ENCODE measurements at places on chromosomes 13 and 19.

GRCh38 chr19:46618670-46619231 lies 6.1 kb downstream of the PTGIR start:
- no peak for DNase-seq

DNA sequence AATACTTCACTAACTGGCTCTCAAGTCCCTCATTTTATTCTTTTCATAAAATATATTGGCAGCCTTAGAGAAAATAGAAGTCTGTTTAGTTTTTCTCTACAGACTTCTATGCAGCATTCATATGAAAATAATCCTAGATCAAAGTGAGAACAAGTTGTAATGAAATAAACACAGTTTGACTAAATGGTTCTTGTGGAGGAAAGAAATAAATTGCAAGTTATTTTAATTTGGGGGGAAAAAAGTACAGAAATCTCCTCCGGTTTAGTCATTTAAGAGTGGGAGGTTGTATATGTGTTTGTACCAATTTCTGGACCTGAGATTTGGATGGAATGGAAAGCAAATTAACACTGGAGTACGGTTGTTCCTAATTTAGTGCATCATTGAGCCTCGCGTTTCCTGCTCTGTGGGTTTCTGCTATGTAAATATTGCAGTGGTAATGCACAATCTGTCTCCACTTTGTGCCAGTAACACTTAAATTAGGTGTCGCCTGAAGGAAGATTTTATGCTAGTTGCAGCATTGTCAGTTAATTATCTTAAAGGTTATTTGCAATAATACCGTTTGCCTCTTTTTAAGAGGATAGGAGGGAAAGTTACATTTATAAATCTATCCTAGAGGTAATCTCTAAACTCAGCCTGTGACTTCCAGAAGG lies 100.2 kb downstream of the ZIC5 start:
- no peak for DNase-seq

DNA sequence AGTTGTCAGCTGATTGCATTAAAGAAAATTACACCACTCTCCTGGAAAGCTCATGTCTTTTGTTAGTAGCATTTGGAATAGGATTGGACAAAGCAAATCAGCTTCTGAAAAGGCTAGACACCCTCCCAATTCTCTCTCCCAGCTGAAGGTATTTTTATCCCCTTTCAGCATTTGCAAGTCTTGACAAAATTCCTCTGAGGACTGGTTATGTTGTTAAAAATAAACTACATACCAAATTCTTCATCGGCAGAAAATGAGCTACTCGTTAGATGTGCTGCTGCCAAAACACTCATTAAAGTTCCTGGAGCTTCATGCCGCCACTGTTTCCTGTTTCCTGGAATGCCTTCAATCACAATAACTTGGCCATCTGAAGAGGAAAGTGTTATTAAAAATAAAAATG lies 37.1 kb downstream of the UTP14C start:
- no peak for DNase-seq

- DNase-seq, result no peak
Observed at GRCh38 chr19:32206065-32206464, 139.3 kb upstream of the ZNF507 start.

DNA sequence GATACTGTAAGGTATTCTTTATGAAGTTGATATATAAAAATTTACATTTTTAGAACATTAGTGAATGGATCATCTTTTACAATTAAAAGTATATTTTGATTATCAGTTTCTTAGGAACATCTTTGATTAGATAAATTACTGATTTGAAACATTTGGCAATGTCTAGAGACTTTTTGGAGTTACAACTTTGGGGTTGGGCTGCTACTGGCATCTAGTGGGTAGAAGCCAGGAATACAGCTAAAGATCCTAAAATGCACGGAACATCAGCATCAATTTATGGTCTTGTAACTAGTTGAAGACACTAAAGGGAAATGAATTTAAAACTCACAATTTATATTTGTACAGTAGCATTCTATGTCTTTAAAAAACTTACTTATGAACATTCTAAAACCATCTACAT lies 19.9 kb downstream of the POMP start:
- no peak for DNase-seq

DNA sequence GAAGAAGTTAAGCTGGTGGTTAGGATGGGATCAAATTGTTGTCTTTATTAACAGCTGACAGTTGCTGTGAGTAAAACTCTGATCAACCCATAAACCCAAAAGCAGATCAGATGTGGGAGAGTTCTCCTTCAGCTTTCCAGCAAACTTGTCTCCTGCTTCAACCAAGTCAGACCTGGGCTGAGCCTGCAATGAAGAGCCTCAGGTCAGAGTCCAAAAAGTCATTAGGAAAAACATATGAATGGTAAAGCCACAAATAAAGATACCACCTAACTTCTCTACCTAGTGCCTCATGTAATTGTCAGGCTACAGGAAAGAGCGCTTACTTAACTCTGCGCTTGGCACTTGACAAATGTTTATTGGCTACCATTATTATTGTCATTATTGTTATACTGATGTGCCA lies 21.9 kb upstream of the UBE2L5 start:
- no peak for DNase-seq

DNA sequence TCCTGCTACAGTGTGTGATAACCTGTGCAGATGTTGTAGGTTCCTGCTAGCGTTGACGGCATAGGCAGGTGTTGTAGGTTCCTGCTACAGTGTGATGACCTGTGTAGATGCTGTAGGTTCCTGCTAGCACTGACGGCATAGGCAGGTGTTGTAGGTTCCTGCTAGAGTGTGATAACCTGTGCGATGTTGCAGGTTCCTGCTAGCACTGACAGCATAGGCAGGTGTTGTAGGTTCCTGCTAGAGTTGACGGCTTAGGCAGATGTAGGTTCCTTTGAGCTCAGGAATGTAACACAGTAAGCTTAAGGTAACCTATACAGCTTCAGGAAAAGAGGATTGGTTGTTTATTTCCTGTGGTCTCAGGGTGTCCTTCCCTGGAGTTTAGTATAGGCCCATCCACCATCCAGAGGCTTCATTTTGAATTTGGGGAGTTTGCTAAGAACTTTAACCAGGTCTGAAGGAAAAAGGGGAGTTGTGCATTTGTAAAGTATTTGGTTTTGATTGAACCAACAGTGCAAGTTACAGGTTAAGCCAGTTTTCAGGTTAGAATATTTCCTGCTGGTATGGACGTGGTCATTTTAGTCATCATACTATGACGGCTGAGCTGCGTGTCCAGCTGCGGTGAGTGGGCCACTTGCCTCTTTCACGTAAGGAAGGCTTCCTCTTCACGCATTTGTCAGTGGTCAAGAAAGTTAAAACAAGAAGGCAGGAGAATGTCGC lies 53.8 kb downstream of the ATP11A start:
- no peak for DNase-seq

DNA sequence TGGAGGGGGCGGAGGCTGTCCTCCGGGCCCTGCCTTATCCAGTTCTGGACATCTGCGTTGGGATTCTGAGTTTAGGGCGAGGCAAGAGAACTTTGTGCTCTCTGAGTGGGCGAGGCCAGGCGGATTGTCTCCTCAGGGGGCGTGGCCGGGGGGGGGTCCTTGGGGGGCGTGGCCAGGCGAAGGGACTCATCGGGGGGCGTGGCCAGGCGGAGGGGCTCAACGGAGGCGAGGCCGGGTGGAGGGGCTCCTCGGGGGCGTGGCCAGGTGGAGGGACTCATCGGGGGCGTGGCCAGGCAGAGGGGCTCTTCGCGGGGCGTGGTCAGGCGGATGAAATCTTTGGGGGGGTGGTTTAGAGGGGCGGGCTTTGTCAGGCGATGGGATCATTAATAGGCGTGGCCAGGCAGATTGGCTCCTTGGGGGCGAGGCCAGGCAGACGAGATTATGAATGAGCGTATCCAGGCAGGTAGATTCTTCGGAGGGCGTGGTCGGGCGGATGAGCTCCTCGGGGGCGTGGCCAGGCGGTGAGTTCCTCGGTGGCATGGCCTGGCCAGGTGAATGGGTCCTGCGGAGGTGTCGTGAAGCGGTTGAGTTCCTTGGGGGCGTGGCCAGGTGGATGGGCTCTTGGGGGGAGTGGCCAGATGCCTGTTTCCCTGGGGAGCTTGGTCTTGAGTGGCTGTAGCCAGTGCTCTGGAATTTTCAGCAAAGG lies 10.3 kb upstream of the CACNG7 start:
- DNase-seq, result no peak

DNA sequence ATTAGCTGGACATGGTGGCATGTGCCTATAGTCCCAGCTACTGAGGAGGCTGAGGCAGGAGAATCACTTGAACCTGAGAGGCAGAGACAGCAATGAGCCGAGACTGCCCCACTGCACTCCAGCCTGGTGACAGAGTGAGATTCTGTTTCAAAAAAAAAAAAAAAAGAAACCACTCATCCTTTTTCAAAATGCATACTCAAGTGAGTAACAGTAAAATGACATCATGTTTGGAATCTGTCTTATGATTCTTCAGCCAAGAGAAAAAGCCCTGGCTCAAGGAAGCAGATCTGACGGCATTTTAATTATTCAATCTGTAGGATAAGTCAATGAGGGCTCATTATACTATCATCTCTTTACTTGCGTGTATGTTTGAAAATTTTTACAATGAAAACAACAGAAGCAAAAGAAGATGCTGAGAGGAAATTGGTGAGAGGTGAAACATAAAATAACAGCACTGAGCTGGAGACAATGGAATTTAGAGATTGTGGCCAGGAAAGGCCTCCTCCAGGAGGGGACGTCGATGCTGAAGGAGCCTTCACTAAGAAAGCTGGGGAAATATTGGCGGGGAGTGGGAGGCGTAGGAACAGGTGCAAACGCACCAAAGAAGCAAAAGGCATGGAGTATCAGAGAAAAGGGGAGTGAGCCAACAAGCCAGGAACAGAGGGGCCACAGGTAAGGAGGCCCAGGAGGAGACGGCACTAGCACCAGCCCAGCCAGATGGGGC lies 12.9 kb upstream of the CCNE1 start:
- no peak for DNase-seq

GRCh38 chr13:45623516-45624090 lies 8.1 kb upstream of the ERICH6B start:
- DNase-seq, result no peak

GRCh38 chr13:113099142-113099541 lies 6.4 kb upstream of the F7 start:
- DNase-seq, result no peak

DNA sequence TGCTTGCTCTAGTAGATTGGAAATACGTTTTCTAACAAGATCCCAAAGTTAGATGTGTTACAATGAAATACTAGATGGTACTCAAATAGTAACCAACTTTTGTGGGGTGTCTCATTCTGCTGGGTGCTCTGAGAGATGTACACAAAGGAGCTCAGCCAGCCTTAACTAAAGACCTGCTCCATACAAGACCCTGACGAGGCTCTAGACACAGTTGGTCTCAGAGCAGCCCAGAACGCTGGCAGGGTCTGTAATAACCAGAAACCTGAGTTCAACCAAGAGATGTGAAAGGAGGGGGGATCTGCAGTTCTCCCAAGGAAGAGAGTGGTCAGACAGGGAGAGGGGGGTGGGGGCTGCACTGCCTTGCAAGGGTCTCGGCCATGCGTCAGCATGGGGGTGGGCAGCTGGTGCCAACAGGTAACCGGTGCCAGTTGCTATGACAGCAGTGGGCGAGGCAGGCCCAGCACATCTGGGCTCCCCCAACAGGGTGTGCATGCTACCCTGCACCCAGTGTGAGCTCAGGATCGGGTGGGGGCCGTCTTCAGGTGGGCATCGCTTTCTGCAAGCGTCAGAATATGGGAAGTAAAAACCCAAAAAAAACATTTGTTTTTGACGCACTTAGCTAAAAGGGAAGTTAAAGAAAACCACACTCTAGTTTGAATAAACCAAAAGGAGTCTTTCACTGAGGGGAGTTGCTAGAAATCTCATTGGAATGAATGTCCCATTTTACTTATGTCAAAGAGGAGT lies 68.0 kb upstream of the GPR183 start:
- no peak for DNase-seq

GRCh38 chr13:65724226-65724625 lies 1505.9 kb downstream of the PCDH9 start:
- DNase-seq, result no peak

GRCh38 chr13:59774491-59774971 lies 389.2 kb downstream of the DIAPH3 start:
- DNase-seq, result no peak

- DNase-seq, result no peak
Observed at GRCh38 chr13:93413972-93414717, 187.5 kb downstream of the GPC6 start.

GRCh38 chr19:15231271-15231670 lies 977 bp downstream of the EPHX3 start:
- no peak for DNase-seq

DNA sequence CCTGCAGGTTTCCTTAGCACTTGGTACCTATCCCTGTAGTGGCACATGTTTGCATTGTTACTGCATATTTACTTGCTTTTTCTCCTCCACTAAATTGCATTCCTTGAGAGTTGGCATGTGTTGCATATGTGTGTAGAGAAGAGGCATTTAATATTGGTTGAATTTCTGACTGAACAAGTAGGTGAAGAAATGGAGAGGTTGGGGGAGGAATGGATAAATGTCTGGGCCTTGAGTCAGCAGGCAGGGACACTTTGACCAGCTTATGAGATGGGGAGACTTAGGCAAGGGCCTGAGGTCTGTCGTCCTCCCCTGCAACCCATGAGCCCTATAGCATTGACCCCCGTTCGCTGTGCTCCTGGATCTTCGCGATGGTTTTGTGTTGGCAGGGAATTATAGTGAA lies 2.0 kb upstream of the GPR18 start:
- no peak for DNase-seq

GRCh38 chr13:39281539-39282150 lies 243.4 kb downstream of the NHLRC3 start:
- no peak for DNase-seq

DNA sequence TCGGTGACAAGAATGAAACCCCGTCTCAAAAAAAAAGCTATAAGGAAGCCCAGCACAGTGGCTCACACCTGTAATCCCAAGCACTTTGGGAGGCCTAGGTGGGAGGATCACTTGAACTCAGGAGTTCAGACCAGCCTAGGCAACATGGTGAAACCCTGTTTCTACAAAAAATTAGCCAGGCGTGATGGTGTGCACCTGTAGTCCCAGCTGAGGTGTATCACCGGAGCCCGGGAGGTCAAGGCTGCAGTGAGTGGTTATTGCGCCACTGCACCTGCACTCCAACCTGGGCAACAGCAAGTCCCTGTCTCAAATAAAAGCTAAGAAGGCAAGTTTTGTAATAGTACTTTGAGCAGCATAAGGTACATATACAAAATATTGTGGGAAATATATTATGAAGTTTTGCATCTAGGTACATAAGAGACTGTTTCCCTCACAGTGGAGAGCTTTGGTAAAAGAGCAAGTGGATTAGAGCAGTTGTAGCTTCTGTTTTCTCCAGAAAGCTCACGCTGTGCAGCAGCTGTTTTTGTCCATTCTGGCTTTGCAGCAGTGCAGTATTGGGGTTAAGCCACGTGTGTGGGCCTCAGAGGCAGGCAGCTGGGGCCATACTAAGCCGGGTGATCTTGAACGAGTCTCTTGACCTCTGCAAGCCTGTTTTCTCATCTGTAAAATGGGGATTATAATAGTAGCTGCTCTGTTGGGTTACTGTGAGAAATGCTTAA lies 35.4 kb downstream of the ARHGAP35 start:
- no peak for DNase-seq

DNA sequence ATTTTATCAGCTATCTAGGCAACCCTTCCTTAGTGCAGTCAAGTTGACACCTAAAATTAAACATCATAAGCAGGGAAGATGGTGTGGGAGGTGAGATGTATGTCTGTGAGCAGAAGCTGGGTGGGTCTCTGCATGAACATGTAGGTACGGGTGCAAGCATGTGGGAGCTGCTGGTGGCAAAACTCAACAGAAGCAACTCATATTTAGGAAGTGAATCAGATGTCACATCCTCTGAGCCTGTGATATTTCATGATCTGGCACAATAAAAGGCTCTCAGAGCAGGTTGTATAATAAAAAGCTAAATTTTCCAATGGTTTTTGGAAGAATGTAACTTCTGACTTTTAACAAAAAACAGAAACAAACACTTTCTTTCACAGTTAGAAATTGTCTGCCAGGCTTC lies 44.4 kb downstream of the C1QTNF9 start:
- DNase-seq, result no peak

Data from stimulated activated CD4-positive, alpha-beta T cell treated with anti-CD3 and anti-CD28 coated beads, Interleukin-15, amount 100 ng/mL, for 1 hour (primary cell).